ENCODE measurements at places on chromosomes 11 and 22.

DNA sequence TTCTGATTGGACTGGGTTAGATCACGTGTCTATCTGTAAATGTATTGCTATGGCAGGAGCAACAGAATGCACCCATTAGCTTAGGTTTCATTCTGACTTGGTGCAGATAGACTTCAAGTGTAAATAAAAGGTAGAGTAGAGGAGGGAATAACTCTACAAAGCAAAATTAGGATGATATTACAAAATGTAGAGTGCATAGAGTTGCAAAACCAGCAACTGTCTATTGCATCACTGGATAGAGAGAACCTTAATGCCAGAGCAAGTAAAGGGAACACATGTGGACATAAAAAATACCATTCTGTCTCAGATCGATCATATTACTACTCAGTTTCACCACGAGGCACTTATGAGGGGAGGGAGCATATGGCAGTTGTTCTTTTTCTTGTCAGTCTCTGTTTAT lies 22.0 kb upstream of the CAT start:
- DNase-seq, result no peak

GRCh38 chr11:95305705-95306104 lies 74.7 kb upstream of the SESN3 start:
- no peak for DNase-seq

- DNase-seq, result no peak
Observed at GRCh38 chr11:116710001-116710674, 62.6 kb downstream of the BUD13 start.

GRCh38 chr11:14445542-14446530 lies 53.8 kb downstream of the COPB1 start:
- DNase-seq, result no peak

DNA sequence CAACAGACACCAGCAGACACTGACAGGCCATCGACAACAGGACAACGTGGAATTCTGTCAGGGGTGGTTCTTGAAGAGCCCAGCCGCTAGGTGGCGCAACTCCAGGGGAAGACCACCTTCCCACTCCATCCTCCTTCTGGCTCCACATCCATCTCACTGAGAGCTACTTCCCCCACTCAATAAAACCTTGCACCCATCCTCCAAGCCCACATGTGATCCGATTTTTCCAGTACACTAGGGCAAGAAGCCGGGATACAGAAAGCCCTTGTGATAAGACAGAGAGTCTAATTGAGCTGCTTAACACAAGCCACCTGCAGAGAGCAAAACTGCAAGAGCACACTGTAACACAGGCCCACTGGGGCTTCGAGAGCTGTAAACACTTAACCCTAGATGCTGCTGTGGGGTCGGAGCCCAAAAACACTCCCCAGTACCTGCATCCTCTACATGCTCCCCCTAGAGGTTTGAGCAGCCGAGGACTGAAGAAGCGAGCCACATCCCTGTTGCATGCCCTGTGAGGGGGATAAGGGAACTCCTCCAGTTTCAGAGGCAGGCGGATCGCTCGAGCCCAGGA lies 11.5 kb upstream of the RAB39A start:
- DNase-seq, result peak; percentile 56
